Caki2 (cell line): ENCODE measurements at places on chromosomes 12 and 14.
A peak's percentile ranks its signal among the peaks of the same experiment; 100 is the strongest.

DNA sequence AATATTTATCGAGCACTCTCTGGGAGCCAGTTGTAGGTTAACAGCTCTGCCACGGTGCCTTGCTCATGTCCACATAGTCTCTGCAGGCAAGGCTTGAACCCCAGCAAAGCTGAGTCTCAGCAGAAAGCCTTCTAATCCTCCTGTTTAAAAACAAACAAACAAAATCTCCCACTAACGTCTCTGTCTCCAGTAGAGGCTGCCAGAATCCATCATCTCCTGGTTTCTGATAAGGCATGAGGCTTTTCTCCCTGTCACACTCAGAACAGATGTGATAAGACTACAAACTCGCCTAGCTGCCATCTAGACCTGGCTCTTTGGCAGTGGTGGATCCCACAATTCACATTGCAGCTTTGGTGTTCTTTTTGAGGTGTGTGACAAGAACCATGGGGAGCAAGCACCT, 813.2 kb downstream of the AACS start:
- DNase-seq, result no peak

GRCh38 chr12:124419292-124420040, 124.6 kb downstream of the RFLNA start:
- DNase-seq, result no peak

DNA sequence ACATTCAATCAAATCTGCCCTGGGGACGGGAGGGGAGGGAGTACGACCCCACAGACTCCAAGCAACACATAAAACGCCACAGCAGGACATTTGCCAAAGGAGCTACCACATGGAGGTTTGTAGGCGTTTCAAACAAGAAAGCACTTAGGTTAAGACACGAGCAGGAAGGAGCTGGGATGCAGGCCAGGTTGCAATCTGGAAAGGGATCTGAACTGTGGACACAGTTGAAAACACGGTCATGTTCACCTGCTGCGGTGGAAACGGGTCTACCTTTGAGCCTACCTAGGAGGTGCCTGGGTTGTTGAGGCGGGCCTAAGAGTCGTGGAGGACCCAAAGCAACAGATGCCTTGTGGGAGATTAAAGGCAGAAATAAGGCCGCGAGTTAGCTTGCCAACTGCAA, 18.4 kb downstream of the PRKAB1 start:
- no peak for DNase-seq

DNA sequence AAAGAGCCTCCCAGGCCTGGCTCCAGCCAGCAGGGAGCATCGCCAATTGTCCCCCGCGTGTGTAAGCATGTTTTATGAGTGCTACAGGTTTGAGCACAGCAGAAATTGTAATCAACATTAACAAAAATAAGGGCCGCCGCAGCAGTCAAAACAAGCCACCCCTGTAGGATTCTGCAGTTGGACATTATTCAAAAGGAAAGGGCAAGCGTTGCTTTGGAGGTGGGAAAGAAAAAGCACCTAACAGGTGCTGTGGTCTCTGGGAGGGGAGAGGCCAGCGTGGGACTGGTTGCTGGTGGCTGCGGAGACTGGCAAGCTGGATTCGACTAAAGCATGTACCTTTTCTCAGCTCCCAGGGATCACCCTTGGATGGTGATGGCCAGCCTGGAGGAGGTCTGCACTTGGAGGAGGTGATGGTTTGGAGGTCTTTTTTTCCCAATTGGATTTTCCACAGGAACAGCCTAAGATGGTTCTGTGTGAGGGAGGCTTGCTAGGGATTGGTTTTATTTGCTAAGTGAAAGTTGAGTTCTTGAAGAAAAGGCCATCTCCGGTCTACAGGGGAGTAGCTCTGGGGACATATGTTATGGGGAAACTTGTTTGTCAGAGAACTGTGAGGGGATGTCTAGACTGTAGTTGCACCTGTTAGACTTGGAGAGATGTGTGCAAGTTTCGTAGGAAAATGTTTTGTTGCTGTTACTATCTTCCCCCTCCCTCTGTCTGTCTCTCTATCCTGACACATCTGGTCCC, 2.0 kb downstream of the DYRK2 start:
- peak; percentile 46 for DNase-seq

- DNase-seq, result peak; percentile 21
These were observed 20.5 kb downstream of the DERA start for GRCh38 chr12:15931590-15932053.

GRCh38 chr12:115504306-115505290, 772.9 kb downstream of the MED13L start:
- no peak for DNase-seq

DNA sequence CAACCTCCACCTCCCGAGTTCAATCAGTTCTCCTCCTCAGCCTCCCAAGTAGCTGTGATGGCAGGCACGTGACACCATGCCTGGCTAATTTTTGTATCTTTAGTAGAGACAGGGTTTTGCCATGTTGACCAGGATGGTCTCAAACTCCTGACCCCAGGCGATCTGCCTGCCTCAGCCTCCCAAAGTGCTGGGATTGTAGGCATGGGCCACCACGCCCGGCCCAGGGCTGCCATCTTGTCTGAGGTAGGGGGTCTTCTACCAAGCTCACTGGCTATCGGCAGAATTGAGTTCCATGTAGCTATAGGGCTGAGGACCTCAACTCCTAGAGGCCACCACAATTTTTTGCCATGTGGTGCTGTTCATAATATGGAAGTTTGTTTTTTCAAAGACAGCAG, 115.6 kb downstream of the EGLN3 start:
- DNase-seq, result no peak

GRCh38 chr12:6700646-6701051, at the start of gene PIANP:
TSS of gene PIANP (minus strand) at chr12:6700815. CDS start at chr12:6698061, 2,754 bp downstream.
- DNase-seq, result no peak

DNA sequence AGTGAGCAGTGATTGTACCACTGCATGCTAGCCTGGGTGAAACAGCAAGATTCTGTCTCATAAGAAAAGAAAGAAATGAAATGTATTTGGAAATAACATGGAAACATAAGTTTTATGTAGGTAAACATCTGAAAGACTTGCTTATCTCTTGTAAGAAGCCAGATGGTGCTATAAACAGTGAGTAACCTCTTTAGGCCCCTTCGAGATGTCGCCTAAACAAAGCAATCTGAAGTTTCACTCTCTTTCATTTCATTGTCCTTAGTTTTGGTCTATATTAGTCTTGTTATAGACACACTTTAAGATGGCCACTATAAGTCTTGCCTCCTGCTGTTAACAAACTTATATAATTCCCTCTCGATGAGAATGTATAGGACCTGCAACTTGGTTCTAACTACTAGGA, 472.6 kb upstream of the ATP2B1 start:
- DNase-seq, result no peak

DNA sequence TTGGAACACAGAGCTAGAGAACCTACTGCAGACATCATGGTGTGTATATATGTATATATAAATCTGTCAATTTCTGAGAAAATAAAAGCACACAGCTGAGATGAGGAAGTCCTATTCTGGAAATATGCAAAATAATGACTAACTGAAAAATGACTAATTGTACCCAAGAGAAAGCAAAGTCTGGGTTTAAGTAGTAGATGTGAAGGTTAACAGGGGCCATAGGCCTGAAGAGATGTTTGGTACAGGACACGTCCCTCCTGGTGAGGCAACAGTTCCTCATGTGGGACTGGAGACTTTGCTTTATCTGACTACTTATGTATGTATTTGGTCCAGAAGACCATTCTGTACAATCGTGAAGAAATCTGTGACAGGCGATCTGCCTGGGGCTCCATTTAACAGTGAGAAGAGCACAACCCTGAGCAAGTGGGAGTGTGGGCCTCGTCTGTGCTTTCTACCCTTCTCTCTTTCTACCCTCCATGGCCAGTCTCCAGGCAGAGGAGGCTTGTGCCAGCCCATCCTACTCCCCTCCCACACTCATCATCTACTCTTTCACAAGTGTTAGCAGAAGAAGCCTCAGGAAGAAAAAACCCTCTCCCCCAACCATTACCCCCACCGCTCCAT, 67.5 kb downstream of the SLC41A2 start:
- DNase-seq, result no peak

- DNase-seq, result no peak
These were observed 185.6 kb downstream of the TMEM117 start for GRCh38 chr12:44021471-44021971.

- no peak for DNase-seq
These were observed 216.7 kb downstream of the MED13L start for GRCh38 chr12:116060764-116061163.

DNA sequence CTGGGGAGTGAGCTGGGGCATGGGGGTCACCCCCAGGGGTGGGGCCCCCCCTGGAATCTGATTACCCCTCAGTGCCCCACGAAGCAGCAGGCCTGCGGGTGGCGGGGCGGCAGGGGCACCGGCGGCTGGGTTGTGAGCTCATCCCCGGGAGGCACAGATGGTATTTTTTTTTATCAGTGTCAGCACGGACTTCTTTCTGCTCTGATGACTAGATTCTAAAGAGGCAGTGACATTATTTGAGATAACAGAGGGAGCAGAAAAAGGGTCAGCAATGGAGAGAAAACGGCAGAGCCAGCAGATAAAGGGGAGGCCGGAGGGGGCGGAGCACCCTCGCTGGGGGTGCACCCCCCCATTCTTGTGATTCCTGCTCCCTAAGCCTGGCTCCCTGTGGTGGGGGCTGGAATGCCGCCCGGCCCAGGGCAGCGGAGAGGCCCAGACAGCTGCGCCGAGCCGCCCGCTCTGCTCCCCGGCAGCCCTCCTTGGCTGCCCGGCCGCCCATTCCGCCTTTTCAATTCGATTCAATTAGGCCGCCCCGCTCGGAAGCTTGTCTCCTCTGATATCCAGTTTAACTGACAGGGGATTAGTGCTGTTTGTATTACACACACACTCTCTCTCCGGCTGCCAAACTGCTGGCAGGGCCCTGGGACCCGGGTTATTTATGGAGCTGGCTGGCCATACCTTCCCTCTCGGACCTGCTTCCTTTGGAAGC, 32.9 kb downstream of the MVK start:
- no peak for DNase-seq

DNA sequence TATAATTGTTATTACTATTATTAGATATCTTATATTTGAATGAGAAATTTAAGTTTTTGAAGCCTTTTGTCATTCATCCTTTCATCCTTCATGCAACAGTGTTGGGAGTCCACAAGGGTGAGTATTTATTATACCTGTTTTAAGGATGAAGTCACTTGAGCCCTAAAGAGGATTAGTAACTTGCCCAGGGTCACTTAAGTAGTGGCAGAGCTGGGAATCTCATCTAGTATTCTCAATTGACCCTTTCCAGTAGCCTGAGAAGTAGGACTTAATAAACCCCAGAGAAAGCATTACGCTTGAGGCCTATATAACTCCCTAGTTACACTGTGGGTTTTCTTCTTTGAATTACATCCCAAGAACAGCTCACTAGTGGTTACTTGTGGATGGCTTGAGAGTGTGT, 119.8 kb downstream of the SRGAP1 start:
- DNase-seq, result no peak

DNA sequence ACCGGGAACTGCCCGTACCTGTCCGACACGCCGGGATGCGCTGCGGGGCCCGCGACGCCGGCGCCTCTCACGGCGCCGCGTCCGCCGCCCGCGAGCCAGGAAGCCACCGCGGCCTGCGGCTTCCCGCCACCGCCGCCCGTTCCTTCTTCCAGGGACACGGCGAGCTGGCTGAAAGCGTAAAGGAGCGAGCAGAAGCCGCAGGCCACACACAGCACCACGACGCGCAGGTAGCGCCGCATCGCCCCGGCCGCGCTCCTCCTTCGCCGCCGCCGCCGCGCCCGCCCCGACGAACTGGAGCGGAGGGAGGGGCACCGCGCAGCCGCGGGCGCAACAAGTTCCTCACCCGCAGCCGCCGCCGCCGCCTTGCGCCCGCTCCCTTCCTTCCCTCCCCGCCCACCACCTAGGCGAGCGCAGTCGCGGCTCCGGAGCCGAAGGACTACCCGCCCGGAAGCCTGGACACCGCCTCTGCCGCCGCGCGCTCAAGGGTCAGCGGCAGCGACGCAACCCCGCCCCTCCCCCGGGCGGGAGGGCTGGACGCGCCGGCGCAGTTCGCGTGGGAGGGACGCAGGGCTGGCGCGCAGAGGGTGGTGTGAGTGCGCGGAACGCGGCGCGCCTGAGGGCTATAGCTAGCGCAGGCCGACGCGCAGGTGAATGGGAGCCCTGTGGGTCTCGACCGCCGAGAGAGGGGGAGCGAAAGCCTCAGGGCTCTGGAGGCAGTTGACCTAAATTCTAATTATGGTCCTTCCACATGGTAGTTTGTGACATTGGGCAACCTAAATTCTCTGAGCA, at the start of gene GXYLT1:
TSS of gene GXYLT1 (minus strand) at position 467 of the 789 bp plus-strand sequence. CDS start at position 239, 228 bp downstream.
- peak; percentile 99 for DNase-seq

- DNase-seq, result no peak
These were observed 143.3 kb downstream of the NRXN3 start for GRCh38 chr14:78313499-78313898.

DNA sequence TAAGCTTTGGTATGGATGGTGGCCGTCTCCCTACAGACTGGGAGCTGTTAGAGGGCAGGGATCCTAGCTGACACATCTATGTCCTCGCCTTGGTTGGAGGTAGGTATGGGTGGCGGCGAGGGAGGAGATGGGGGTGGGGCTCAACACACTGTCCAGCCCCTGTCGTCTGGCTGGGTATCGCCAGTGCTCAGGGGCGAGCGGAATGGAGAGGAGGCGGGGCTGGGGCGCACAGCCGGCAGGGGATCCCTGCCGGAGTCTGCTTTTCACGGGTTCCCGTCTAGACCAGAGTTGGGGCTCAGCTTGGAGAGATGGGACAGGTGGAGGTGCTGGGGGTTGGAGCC, 16.1 kb downstream of the TAMALIN start:
- peak; percentile 90 for DNase-seq

DNA sequence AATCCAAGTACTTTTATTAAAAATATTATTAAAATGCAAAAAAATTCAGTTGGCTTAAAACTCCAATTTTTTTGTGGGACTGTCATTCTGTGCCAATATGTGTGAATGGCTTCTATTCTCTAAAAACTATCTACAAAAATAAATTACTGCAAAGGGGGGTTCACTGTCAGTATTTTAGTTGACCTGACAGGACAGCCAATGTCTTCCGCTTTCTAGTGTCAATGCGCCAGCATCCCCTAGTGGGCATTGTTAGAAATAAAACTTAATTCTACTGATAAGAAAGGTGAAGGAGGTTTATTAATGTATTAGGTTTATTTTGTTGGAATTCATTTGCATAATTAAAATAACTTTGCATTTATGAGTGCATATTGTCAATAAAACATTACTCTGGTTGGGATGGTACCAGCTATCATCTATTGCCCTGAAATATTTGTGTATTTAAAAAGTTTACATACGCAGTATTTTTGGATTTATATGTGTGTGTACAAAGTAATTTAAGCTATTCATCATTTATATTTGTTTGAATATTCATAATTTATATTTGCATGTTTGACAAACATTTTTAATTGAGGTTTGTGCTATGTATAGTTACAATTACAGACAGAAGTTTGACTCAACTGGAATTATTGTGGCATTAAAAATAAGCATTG, 527.2 kb downstream of the FLRT2 start:
- no peak for DNase-seq

- DNase-seq, result no peak
These were observed 51.3 kb downstream of the CFAP251 start for GRCh38 chr12:121969726-121970125.

DNA sequence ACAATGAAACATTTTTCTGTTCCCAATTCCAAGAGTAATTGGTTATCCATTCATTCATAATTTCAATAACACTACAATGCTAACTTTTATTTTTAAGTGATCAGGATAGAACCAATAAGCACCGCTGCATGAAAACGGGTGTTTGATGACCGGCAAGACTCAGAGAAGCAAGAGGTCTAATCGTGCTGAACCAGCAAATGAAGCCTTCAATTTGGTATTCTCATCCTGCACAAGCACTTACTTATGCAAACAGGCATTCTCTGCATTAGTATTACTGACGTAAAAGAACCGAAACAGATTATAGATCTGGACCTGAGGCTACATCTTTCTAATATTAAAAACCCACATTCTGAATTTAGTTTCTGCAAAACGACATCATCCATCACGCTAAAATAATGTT, 67.7 kb downstream of the RBM19 start:
- no peak for DNase-seq
